Stromal cell of bone marrow (primary cell): ENCODE measurements at places on chromosomes 13 and 19.

GRCh38 chr19:10260141-10260584 is 8.1 kb downstream of the MRPL4 start:
- no peak for DNase-seq

DNA sequence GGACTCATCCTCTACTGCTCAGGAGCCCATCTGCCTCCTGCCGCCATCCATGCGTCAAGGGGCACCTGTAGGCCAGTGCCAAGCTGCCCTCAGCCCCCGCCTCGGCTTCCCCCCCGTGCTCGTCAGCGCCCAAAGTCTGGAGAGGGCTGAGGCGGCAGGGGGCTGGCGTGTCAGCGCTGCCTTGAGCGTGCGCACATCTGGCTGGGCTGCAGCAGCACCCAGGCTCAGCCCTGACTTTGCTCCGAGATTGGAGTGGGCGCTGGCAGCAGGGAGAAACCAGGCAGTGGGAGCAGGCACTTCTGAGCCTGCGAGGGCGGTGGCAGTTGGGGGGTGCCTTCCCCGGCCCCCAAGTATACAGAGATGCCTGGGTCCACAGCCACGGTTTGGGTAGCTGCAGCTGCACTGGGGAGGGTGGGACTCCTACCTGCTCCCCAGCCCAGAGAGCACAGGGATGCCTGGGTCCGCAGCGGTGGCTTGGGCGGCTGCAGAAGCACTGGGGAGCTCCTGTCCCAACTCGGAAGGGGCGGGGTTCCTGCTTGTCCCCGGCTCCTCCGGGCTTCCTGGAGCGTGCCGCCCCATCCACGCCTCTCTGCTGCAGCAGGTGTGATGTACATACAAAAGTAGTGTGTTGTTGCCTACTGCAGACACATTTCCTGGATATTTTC is 44.8 kb upstream of the LPAR6 start:
- DNase-seq, result no peak

DNA sequence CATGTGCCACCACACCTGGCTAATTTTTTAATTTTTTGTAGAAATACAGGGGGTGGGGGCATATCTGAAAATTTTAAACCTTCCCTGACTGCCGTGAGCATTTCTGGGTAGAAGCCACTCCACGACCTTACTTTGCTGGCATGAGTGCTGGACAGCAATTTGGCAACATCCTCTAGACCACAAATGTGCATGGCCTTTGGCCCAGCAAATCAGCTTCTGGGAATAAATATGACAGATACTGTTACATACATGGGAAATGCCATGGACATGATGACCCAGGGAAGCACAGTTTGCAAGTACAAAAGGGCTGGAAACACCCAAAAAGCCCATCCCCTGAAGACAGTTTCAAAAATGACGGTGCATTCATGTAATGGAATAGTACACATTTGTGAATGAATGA is 3.2 kb upstream of the PVR start:
- DNase-seq, result peak; percentile 42

- DNase-seq, result no peak
Measured at GRCh38 chr13:45108716-45109101, 11.6 kb upstream of the GTF2F2 start.

- no peak for DNase-seq
Measured at GRCh38 chr13:73140801-73141200, 82.0 kb downstream of the KLF5 start.

- DNase-seq, result no peak
Measured at GRCh38 chr19:48779636-48780035, 24.3 kb downstream of the FGF21 start.

DNA sequence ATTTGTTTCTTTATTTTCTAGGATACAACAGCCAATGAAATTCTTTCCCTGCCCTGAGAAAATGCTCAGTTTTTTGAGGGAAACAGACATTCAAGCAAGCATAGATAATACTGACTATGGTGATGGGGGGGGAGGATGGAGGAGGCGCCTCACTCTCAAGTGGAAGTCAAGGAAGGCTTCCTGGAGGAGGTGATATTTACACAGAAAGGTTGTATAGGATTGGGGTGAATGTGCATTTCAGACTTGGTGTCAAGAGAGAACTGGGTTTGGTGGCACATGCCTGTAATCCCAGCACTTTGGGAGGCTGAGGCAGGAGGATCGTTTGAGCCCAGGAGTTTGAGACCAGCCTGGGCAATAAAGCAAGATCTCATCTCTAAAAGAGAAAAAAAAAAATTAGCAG is 12.2 kb upstream of the ADGRE1 start:
- DNase-seq, result no peak
